Renal pelvis (tissue), 12 donors: ENCODE measurements at places on chromosomes 4 and X. TPM values are rescaled to one million over a fixed set of nuclear protein-coding genes. Genes with fewer than 3 reads are reported as not detected.

The LRP2BP gene
- polyA plus RNA-seq, result 2.3 TPM

The VBP1 gene
- 69.4 TPM for polyA plus RNA-seq

The ADH4 gene
- 0.47 TPM for polyA plus RNA-seq

The VCX3B gene
- 0.43 TPM for polyA plus RNA-seq

The ETDA gene
- polyA plus RNA-seq, result not detected

The PDLIM3 gene
- 4.9 TPM for polyA plus RNA-seq

The PNMA5 gene
- polyA plus RNA-seq, result 0.36 TPM

The ELMOD2 gene
- 39.1 TPM for polyA plus RNA-seq

The APBB2 gene
- 59.4 TPM for polyA plus RNA-seq

The SLC9B2 gene
- 9.7 TPM for polyA plus RNA-seq

The ARMCX1 gene
- polyA plus RNA-seq, result 48.1 TPM

The PAGE5 gene
- polyA plus RNA-seq, result not detected

The ESX1 gene
- polyA plus RNA-seq, result not detected

The CDX4 gene
- not detected for polyA plus RNA-seq

The RASGEF1B gene
- polyA plus RNA-seq, result 10.5 TPM

The MEPE gene
- polyA plus RNA-seq, result not detected

The PDE6B gene
- polyA plus RNA-seq, result 40.3 TPM

The SLC4A4 gene
- polyA plus RNA-seq, result 73.8 TPM

The NHS gene
- 25.4 TPM for polyA plus RNA-seq

The LGI2 gene
- 34.1 TPM for polyA plus RNA-seq

The DKK2 gene
- polyA plus RNA-seq, result 1.5 TPM

The ADH1B gene
- 26.1 TPM for polyA plus RNA-seq

The PITX2 gene
- 4.5 TPM for polyA plus RNA-seq

The PCDH7 gene
- 17.4 TPM for polyA plus RNA-seq

The GYPE gene
- polyA plus RNA-seq, result 4.2 TPM

The MAD2L1 gene
- 49.7 TPM for polyA plus RNA-seq

The FAT1 gene
- 230 TPM for polyA plus RNA-seq

The RPA4 gene
- not detected for polyA plus RNA-seq

The GAGE1 gene
- polyA plus RNA-seq, result not detected

The EPGN gene
- 0.95 TPM for polyA plus RNA-seq

The NDUFB11 gene
- polyA plus RNA-seq, result 119 TPM

The SLC10A4 gene
- 0.21 TPM for polyA plus RNA-seq

The L1CAM gene
- 71.6 TPM for polyA plus RNA-seq

The TMEM47 gene
- polyA plus RNA-seq, result 26.5 TPM

The EVC2 gene
- 10.0 TPM for polyA plus RNA-seq

The CORIN gene
- 5.6 TPM for polyA plus RNA-seq

The PPP1R3F gene
- 8.6 TPM for polyA plus RNA-seq

The RAB40A gene
- polyA plus RNA-seq, result 4.3 TPM

The SLIT2 gene
- polyA plus RNA-seq, result 56.2 TPM

The OSTC gene
- 222 TPM for polyA plus RNA-seq

The P2RY10 gene
- polyA plus RNA-seq, result 0.22 TPM

The SPANXN3 gene
- polyA plus RNA-seq, result not detected

The GPR143 gene
- 15.1 TPM for polyA plus RNA-seq

The MSX1 gene
- polyA plus RNA-seq, result 1.1 TPM

The GPRASP3 gene
- 17.9 TPM for polyA plus RNA-seq

The GPAT3 gene
- polyA plus RNA-seq, result 14.3 TPM

The PNPLA4 gene
- 28.0 TPM for polyA plus RNA-seq

The PLS3 gene
- 210 TPM for polyA plus RNA-seq

The MAP7D3 gene
- polyA plus RNA-seq, result 15.8 TPM

The ARAP2 gene
- polyA plus RNA-seq, result 8.7 TPM

The STARD8 gene
- 21.0 TPM for polyA plus RNA-seq

The LUZP4 gene
- polyA plus RNA-seq, result not detected
